CD4-positive, alpha-beta T cell treated with Interleukin-4 for 1 hour (primary cell): ENCODE measurements at places on chromosomes 2 and 18.

DNA sequence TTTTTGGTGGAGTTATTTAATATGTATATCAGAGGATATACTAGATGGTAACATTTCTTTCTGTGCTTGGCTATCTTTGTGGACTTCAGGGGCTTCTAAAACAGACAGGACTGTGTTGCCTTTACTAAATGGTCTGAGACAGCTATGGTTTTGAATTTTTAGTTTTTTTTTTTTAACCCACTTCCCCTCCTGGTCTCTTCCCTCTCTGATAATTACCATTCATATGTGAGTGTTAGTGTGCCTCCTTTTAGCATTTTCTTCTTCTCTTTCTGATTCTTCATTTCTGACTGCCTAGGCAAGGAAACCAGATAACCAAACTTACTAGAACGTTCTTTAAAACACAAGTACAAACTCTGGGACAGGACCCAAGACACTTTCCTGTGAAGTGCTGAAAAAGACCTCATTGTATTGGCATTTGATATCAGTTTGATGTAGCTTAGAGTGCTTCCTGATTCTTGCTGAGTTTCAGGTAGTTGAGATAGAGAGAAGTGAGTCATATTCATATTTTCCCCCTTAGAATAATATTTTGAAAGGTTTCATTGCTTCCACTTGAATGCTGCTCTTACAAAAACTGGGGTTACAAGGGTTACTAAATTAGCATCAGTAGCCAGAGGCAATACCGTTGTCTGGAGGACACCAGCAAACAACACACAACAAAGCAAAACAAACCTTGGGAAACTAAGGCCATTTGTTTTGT is 52.7 kb downstream of the SMAD4 start:
- DNase-seq, result no peak

- no peak for DNase-seq
Observed at GRCh38 chr2:120978359-120979050, 242.8 kb downstream of the GLI2 start.

GRCh38 chr2:46943881-46944798 is 28.5 kb upstream of the MCFD2 start:
- peak; percentile 89 for DNase-seq

DNA sequence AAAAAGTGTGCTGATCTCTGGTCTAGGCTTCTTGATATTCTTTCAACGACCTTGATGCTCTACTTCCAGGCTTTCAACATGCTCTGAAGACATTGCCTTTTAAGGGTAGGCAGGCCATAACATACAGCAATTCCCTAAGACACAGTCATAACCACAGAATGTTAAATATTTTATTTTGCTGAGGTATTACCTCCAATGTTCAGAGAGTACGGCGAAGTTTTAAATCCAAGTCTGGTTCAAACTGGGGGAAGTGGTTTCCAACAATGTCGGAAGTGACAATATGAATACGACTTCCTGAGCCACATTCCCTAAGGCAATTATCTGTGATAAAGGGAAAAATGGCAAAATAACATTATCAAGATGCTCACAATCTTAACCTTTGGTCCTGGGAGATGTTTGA is 1077.9 kb upstream of the PIK3C3 start:
- DNase-seq, result no peak

DNA sequence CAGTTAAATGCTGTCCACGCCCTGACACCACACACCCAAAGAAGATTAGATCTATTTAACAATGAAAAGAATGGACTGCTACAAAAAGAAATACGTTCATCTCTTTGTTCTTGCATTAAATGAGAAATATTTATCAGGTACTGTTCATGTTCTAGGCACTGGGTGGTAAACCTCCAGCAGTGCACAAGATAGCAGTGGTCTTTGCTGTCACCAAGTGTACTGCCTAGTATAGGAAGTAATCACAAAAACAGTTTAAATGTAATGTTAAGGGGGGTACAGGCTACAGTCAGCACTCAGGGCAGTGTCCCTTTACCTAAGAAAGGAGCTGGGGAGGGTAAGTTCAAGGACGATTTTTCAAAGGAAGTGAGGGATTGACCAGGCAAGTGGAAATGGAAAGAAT is 443.6 kb downstream of the PARD3B start:
- DNase-seq, result no peak

DNA sequence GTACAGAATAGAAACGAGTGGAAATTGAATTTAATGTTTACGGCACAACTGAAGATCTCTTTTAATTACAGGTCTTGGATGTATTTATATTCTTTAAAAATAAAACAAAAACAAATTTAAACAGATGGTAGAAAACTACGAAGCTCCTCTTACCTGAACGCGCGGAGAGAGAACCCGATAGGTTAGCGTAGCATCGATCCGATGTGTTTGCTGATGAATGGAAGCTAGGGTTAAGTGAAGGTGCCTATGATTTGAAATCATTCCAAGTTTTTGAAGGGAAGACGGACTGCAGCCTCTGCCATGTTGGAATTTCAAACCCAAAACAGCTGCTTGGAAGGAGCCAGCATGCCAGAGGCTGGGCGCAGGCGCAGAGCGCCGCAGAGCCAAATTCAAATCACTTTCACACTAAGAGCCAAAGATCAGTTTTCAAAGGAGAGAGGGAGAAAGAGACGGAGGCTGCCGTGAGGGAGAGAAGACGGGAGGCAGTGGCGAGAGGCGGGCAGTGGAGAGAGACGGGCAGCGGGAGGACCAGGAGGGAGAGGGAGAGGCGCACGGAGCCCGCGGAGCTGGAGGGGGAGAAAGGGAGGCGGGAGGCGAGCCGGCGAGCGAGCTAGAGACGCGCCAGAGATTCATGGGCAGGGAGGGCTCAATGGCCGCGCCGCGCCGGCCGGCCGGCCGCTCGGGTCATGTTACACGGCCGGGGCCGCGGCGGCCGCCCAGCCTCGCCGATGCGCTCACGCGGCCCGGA is at the start of gene FIGN:
Gene FIGN (minus strand): TSS at position 324 of the 748 bp plus-strand sequence. CDS start 1,081 bp downstream, outside the sequence.
- DNase-seq, result no peak

DNA sequence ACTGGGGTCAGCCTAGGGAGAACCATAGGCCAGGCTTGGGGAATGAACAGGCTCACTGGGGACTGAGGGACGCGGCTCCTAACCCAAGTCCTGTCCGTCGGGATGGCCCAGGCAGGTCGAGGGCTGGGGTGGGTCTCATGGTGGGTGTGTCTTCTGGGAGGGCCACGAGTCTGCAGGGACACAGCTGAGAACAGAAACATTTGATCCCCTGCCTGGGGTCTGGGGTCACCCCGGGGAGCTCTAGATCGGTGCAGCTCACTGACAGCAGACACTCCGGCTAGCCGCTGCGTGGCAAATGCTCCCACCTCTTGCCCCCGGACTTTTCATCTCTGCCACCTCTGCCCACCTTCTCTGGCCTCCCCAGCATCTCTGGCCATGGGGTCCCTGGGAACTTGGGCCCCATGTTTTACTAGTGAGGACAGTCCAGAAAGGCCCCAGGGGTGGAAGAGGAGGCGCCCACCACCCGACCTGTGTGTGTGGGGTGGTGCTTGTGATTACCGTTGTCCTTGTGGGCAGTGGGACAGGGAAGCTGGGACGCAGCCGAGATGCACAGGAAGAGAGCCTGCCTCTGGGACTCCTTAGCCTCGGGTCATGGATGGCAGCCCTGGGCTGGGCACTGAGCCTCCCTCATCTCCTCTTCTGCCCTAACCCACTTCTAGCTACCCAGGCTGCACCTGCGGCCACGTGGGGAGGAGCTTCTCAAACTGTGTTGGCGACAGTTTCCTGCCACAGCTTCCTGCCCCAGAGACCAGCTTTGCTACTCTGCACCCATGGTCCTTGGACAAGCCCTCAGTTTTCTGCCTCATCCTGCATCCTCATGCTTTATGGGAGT is 4.9 kb downstream of the ZAP70 start:
- DNase-seq, result peak; percentile 76

DNA sequence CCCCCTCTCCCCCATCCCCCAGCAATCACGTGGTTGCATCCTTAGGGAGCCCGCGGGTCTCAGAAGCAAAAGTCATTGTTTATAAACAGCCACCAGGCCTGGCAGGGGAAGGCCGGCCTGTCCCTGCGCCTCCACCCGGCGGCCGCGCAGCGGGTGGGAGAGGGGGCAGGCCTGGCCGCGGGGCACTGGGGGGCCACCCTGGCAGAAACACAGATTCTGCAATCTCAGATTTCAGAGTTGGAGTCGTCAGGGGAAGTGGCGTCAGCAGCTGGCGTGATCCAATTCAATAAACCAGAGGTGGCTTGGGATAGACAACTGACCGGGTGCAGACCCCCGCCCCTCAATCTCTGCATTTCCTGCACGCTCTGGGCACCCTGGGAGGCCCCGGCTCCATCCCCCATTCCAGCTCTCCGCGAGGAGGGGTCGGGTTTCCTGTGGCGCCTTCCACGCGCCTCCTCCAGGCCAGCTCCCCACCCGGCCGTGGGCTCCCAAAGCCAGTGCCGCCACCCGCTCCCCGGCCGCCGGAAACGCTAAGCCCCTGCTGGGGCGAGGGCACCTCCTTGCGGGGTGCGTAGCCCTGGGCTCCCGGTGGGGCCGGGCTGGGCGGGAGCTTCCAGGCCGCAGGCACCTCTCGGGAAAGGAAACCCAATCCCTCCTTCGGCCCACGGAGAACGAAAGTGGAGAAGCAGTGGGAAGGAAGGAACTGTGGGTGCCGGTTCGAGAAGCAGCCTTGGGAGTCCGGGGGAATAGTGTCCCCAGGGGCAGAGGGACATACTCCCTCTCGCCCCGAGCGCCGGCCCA is 1.1 kb downstream of the BIN1 start:
- DNase-seq, result no peak
